ENCODE measurements at places on chromosomes 12 and 14.

DNA sequence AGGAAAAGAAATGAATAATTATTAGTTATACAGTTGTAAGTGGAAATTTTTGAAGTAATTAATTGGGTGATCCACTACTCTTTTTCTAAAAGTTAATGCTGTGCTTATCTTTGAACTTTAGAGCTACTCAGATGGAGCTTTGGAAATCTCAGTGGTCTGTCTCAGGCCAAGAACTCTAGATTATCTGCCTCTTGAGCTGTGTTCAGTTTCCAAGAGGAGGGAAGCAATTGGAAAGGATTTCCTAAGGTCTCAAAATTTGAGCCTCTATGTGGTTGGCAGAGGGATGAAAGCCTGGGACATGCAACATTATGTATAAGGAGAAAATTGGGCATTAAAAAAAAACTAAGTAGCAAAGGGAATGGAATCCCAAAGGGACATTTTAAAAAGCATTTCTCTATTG is 334.0 kb upstream of the PRICKLE1 start:
- no peak overlapping the region for H3K4me3 ChIP-seq
- H3K4me1 ChIP-seq = no peaks in the 10 kb centered on the region
- no peak for DNase-seq
- no peak overlapping the region for H3K27ac ChIP-seq
- H3K36me3 ChIP-seq = no peaks in the 10 kb centered on the region

GRCh38 chr12:132375747-132376463 is 46.5 kb upstream of the GALNT9 start:
- H3K36me3 ChIP-seq = no peaks in the 10 kb centered on the region
- no peaks in the 10 kb centered on the region for H3K4me1 ChIP-seq
- DNase-seq = no peak
- H3K27ac ChIP-seq = no peak overlapping the region

DNA sequence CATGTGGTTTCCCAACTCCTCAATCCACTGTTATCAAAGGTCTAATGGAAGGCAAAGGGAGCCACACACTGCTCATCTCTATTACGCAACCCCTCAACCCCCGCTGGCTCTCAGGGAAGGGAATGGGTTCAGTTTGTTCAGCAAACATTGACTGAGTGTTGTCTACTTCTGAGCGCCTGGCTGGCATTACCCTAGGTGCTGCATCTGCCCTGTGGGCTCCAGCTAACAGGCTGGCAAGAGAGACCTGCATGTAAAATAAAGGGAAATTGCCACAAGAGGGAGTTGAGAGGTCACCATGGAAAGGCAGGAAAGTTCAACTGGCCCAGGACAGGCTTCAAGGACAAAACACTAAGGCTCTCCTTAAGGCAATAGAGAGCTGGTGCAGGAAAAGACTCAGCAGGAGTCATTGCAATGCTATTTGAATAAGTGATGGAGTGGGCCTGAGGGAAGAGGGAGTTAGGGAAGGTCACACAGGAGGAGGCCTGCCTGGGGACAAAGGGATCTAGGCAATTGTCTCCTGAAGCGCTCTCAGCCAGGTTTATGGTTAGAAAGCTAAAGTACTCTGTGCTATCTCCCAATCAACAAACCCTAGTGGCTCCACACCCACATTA is 5.5 kb upstream of the ZNF740 start:
- H3K4me3 ChIP-seq = no peak overlapping the region
- H3K36me3 ChIP-seq = no peaks in the 10 kb centered on the region
- H3K27me3 ChIP-seq = no peaks in the 10 kb centered on the region

DNA sequence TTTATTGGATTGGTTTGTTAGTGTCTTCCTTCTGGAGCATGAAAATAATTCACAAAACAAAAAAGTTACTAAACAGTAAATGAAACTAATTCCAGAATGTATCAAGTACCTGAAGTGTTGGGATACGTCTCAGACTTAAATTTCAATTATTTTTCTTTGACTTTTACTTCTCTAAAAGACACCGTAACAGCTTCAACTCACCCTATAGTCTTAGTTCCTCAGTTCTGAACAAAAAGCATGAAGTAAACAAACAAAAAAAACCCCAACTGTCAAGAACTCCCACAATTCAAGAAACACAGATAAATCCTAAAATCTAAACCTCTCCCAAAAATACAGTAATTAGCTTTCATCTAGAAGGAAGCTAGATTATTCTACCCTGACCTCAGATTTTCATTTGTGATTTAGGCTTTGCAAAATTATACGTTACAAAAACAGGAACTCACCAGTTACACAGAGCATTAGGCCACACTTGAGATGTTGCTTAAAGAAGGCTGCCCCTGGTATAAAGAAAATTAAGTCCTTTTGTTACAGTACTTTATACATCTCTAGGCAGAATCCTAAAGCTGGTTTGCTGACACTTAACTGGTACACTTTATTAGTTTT is 10.2 kb downstream of the HEATR5A start:
- no peak overlapping the region for H3K27ac ChIP-seq
- H3K4me3 ChIP-seq = no peak overlapping the region
- no peaks in the 10 kb centered on the region for H3K27me3 ChIP-seq
- H3K36me3 ChIP-seq = no peaks in the 10 kb centered on the region
- no peak for DNase-seq

DNA sequence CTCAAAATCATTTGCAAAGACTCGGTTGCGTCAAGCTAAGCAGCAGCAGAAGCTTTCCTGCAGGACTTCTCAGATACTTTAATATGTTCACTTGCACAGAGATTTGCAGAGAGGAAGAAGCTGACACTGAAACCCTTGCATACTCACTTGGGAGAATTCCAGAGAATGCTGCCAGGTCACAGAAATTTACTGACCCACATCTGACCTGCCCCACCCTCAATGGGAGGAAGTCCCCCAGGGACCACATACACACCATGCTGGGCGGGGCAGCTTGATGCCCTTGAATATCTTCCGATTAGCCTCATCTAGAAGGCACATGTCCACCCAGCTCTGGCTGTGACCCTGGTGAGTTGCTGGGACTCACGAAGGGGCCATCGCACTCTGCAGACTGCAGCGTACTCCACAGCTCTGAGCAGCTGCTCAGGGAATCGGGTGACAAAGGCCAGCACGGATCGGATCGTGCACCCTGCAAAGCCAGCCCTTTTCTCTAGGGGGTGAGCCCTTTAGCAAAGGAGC is 83.2 kb downstream of the ITPK1 start:
- no peaks in the 10 kb centered on the region for H3K4me1 ChIP-seq
- H3K27ac ChIP-seq = no peak overlapping the region
- no peak for DNase-seq
- H3K4me3 ChIP-seq = no peak overlapping the region
- H3K27me3 ChIP-seq = no peaks in the 10 kb centered on the region

DNA sequence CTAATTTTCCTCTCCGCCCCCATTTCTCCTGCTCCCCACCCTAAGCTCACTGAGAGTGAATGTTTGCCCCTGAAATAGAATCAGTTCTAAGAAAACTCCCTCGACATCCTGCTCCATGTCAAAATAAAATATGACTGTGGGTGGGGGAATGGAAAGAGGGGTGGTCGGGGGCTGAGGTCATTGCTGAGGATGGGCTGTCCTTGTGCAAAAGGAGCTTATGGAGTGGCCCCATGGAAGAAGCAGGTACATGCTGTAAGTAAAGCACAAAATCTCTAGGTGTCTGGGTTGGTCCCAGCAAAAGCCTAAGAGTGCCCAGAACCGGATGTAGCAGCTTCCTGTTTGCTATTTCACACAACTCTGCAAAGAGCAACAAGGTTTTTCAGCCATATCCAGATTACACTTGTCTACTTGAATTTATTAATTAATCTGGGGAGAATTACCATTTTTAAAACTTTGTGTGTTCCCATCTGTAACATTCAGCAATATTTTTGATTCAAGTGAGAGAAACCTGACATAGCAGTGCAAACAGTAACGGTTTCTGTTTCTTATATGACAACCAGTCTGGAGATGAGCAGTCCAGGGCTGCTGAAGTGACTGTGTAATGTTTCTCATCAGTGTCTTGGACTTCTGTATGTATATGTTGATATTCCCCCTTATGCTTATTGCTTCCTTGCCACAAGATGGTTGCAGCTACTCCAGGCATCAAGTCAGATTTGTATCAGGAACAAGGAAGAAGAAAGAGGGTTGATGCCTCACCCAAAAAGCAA is 40.4 kb upstream of the GZMB start:
- H3K27ac ChIP-seq = peak overlapping the region; percentile 72
- H3K27me3 ChIP-seq = peaks cover 8% of the 10 kb centered on the region
- H3K36me3 ChIP-seq = no peaks in the 10 kb centered on the region
- peaks cover 34% of the 10 kb centered on the region for H3K4me1 ChIP-seq

- no peak overlapping the region for H3K4me3 ChIP-seq
- H3K36me3 ChIP-seq = no peaks in the 10 kb centered on the region
- H3K4me1 ChIP-seq = no peaks in the 10 kb centered on the region
- no peak overlapping the region for H3K27ac ChIP-seq
- H3K27me3 ChIP-seq = peaks cover 23% of the 10 kb centered on the region
- DNase-seq = no peak
Observed at GRCh38 chr14:23252420-23253333, 14.9 kb downstream of the RNF212B start.

DNA sequence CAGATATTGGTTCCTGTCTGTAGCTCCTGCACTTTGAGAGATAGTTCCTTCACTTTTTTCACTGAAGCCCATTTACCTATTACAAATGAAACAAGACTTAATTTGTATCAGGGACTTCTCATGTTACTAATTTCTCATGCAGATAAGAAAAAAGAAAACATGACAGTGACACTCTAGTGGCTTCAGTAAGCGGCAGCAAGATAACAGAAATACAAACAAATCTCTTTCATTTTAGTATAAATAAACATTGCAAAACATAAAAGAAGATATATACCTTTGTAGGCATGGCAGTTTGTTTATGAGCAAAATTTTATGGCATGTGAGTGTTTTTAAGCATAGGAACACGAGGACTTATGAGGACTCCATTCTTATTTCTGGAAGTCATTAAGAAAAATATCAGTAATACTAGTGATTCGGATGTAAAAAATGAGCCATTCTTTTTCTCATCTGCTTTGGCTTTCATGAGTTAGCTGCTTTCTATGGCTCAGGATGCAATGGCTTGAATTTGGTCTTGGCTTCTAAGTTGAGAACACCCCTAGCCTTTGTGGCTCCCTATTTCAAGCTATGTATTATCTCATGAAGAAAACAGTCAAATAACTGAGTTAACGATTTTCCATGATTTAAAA is 310.1 kb upstream of the RGS6 start:
- no peaks in the 10 kb centered on the region for H3K4me1 ChIP-seq
- no peak overlapping the region for H3K27ac ChIP-seq
- H3K36me3 ChIP-seq = peaks cover 41% of the 10 kb centered on the region

- H3K27me3 ChIP-seq = no peaks in the 10 kb centered on the region
- H3K36me3 ChIP-seq = no peaks in the 10 kb centered on the region
- DNase-seq = no peak
- H3K4me1 ChIP-seq = no peaks in the 10 kb centered on the region
Observed at GRCh38 chr12:8482571-8483061, 26.9 kb downstream of the CLEC6A start.

- no peak for DNase-seq
- no peak overlapping the region for H3K4me3 ChIP-seq
- no peaks in the 10 kb centered on the region for H3K4me1 ChIP-seq
Observed at GRCh38 chr12:27968972-27969623, 3.4 kb downstream of the PTHLH start.

- DNase-seq = no peak
- no peaks in the 10 kb centered on the region for H3K27me3 ChIP-seq
- H3K4me1 ChIP-seq = no peaks in the 10 kb centered on the region
- no peak within 1 kb of the TSS for H3K27ac ChIP-seq
Observed at GRCh38 chr14:38255673-38256532, at the start of gene CLEC14A. TSS of gene CLEC14A (minus strand) at chr14:38256093. CDS start at chr14:38256022, 71 bp downstream.

DNA sequence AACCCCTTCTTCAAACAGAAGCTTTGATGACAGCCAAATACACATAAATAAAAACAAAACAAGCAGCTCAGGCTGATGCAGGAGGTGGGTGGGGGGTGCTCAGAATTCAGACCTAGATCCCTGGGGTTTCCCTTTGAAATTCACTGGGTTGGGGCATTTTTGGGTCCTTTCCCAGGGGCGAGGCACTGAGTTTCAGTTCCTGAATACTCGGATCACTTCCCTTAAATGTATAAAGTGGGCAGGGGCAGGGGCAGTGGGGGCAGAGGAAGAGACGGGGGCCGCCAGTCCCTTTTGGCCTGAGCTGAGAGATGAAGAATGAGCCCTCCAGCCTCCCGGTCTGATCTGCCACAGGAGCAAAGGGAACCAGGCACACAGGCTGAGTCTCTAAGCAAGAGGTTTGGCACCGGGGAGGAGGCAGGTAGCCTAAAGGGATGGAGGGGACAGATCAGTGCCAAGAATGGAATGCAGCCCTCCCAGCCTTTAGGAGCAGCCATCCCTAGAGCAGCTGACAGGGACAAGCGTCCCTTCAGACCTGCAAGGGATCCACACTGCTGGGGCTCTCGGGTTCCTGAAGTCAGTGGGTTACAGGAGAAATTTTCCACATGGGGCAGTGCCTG is 20.3 kb downstream of the KDM2B start:
- no peak overlapping the region for H3K4me3 ChIP-seq
- peaks cover 47% of the 10 kb centered on the region for H3K36me3 ChIP-seq
- no peaks in the 10 kb centered on the region for H3K4me1 ChIP-seq
- H3K27ac ChIP-seq = no peak overlapping the region
- no peaks in the 10 kb centered on the region for H3K27me3 ChIP-seq

DNA sequence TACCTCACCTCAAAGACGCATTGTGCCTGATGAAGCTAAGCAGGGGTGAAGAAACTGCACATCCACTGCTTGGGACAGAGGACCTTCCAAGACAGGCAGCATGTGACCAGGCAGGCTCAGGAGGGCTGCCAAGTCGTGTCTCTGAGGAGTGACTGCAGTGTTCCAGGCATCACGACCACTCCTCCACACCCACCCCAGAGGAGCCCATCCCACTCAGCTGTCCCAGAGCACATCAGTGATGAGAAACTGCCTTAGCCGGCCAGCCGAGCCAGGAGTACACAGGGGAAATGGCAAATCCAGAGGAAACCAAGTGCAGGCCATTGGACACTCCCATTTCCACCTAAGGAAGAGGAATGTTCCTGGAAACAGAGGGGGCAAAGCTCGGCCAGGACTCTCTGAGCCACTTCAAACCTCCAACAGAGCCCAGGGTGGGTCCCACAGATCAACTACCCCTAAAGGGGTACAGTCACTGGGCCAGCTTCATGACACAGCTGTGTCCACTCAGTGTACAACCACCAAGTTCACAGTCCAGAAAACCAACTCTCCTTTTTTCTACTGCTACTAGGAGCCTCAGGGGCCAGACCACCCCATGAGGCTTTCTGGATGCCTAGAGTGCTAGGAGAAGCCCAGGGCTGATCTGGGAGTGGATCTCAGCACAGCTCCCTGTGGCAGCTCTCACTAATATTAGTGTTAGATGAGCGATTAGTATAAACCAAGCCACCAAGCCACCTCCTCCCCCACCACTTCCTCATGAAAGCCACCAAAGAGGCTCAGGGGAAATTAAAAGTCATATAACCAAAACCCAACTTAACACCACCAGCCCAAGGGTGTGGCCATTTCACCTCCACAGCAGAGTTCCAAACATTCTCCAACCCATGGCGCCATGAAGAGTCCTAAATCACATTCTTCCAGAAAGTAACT is 15.4 kb downstream of the PXN start:
- peaks cover 17% of the 10 kb centered on the region for H3K4me1 ChIP-seq
- no peaks in the 10 kb centered on the region for H3K27me3 ChIP-seq
- no peaks in the 10 kb centered on the region for H3K36me3 ChIP-seq
- no peak overlapping the region for H3K4me3 ChIP-seq
- DNase-seq = no peak

GRCh38 chr12:2696136-2696535 is 98.6 kb upstream of the FKBP4 start:
- no peaks in the 10 kb centered on the region for H3K36me3 ChIP-seq
- no peak for DNase-seq
- H3K4me1 ChIP-seq = peaks cover 24% of the 10 kb centered on the region
- H3K27ac ChIP-seq = no peak overlapping the region

GRCh38 chr14:76917745-76918255 is 91.6 kb downstream of the LRRC74A start:
- no peaks in the 10 kb centered on the region for H3K27me3 ChIP-seq
- no peak overlapping the region for H3K27ac ChIP-seq
- H3K36me3 ChIP-seq = no peaks in the 10 kb centered on the region
- DNase-seq = no peak
- H3K4me3 ChIP-seq = no peak overlapping the region
- peaks cover 52% of the 10 kb centered on the region for H3K4me1 ChIP-seq
